ENCODE measurements at places on chromosomes 1 and 21.

DNA sequence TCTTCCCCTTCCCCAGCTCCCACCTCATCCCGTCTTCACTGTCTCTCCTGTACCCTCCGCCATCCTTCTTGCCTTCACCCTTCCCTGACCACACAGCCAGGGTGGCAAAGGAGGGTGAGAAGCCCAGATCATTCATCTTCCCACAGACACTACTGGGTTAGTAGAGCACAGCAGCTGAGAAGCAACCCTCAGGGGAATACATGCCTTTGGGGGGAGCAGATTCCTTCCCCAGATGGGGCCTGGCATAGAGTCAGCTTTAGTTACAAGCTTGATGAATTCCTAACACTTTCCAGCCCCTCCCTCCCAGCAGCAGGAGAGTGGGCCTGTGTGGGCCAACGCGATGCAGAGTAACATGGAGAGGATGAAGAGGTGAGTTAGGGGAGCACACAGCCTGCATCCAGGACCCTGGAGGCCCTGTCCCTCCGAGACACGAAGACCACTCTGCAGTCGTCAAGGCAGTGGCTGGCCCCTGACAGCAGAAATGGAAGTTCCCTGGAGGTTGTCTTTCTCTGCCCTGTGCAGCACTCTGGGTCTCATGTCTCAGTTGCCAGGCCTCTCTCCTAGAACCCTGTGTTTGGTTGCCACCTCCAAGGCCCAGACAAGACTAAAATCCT lies 8.8 kb upstream of the BTG2 start:
- no peak for DNase-seq

GRCh38 chr1:150015651-150016131 lies 5.2 kb upstream of the OTUD7B start:
- no peak for DNase-seq

DNA sequence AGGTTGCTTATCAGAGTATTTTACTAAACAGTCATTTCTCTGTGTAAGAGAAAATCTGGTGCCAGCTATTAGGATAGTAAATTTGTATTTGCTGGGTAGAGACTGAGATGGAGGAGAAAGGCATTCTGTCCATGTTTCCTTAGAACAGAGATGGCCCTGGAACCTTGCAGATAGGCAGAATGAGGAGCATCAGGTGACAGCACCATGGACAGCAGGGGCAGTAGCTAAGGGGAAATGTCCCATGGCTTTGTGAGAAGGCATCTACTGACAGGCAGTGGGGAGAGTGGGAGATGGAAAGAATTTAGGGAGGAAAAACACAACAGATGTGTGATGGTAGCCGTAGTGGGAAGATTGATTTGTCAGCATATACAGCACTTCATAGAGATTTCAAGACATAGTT lies 105.0 kb downstream of the PRRX1 start:
- DNase-seq = no peak

DNA sequence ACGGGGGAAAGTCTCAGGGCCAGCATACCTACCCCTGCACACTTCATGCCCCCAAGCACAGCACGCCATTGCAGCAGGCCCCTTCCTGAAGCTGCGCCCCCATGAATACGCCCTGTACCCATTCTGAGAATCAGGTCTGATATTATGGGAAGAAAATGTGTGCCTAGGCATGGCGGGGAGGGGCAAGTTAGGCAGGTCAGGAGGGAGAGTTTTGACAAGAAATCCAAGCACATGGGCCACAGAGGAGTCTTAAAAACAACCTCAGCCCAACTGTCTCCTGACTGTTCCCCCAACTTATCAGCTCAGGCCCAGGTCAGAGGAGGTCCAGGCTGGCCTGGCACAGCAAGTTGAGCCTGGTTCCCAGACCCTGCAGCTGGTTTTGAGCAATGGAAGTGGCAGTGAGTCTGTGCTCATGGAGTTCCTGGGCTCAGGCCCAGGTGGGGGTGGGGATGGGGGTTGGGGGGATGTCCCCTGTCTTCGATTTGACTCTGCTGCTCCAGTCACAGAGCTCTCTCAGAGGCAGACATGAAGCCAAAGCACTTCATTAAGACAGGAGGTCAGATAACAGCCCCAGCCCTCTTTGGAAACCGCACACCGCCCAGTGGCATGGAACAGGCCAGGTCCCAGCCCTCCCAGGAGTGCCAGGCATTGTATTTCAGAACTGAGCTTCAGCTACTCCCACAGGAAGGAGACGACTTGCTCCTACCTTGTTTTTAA lies 20.6 kb upstream of the BCAR3 start:
- DNase-seq = no peak

DNA sequence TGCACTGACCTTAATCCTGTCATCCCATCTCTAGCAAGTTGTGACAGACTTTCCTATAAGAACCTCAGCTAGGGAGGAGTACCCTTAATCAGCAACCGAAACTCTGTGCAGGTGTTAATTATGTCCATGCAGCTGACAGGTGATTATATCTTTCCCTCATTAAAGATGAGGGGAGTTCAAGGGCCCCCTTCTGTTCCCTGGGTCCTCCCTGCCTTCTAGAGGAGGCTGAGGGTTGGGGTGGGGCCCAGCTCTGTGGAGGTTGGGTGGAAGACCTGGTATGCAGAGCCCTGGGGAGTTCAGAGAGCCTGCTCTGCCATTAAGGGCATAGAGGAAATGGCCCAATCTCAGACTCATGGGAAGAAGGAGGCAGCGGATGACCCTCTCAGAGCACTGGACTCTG lies 35.6 kb upstream of the CRNN start:
- no peak for DNase-seq

GRCh38 chr1:84913555-84913892 lies 20.5 kb upstream of the LPAR3 start:
- no peak for DNase-seq

GRCh38 chr1:91575909-91576519 lies 75.4 kb downstream of the CDC7 start:
- no peak for DNase-seq

- no peak for DNase-seq
Measured at GRCh38 chr1:204937901-204938300, 67.2 kb downstream of the NFASC start.

DNA sequence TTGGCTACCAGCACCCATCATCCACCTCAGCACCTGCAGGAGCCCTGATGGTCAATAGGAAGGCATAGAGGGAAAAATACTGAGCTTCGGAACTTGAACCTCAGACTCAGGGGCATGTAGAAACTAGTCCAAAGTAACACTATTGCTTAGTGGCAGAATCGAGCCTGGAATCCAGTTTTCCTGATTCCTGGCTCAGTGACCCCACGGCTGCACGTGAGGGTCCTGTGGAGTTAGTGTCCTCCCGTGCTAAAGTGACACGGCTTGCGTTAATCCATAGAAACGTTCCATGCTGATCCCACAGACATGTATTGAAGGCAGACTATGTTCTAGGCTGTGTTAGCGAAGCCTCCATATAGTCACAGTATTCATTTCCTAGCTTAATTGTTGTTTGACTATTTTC lies 747.0 kb upstream of the TPTE start:
- no peak for DNase-seq

DNA sequence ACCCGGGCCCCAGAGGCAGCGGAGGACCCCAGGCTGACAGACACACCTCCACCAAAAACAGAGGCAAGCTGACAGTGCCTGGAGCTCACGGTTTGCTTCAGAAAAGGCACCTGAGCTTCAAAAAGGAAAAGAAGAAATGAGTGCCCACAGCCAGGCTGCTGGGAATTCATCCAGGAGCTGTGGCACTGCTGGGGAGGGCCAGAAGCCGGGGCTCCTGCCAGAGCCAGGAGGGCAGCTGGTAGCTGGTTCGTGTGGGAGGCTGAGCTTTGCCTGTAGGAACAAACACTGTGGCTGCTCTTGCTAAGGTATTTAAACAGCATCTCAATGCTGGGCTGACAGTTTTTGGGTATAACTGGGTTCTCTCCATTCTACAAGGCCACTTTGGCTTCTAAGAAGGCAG lies 19.5 kb downstream of the KCNJ6 start:
- no peak for DNase-seq

GRCh38 chr1:50110656-50111055 lies 1.9 kb downstream of the ELAVL4 start:
- no peak for DNase-seq

DNA sequence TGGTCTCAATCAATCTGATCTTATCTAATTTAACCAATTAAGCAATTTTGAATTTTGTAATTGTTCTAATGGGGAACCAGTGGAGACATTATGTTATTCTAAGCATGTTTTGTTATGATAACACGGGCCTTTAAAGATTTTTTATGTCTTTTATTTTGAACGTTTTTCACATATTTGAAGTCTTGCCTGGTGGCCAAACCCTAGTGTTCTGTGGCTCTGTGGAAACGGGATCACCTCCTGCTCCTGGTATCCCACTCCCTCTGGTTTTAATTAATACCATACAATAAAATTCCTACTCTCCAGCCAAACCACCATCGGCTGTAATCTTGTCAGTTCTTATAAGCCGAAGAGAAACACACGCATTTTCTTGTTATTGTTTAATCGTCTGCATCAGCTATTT lies 22.9 kb upstream of the LMO4 start:
- no peak for DNase-seq

- DNase-seq = no peak
Measured at GRCh38 chr1:44503625-44504024, 98.6 kb downstream of the RNF220 start.

- peak; percentile 74 for DNase-seq
Measured at GRCh38 chr1:154760469-154760933, 109.6 kb downstream of the KCNN3 start.

DNA sequence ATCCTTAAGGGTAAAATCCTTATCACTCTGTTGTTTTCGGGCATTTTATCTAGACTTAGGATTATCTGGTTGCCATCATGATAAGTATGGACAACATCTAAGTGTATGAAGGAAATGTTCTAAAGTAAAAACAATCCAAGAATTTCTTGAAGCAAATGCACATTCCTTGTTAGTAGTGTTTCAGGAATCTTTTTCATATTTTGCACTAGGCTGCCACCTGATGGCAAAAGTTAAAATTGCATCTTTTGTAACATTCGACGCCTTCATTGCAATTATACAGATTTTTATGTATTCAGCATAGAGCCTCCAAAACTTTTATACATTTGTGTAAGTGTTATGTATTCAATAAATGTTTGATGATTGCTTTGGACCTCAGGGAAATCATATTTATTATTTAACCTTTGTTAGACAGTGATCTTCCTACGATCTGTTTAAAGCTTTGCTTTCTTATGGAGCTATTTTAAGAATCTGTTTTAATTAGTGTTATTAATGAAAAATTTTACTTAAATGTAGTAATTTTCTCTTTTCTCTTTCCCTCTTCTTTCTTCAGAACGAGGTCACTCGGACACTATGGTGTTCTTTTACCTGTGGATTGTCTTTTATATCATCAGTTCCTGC lies 49.4 kb upstream of the KIAA1614 start:
- DNase-seq = no peak

DNA sequence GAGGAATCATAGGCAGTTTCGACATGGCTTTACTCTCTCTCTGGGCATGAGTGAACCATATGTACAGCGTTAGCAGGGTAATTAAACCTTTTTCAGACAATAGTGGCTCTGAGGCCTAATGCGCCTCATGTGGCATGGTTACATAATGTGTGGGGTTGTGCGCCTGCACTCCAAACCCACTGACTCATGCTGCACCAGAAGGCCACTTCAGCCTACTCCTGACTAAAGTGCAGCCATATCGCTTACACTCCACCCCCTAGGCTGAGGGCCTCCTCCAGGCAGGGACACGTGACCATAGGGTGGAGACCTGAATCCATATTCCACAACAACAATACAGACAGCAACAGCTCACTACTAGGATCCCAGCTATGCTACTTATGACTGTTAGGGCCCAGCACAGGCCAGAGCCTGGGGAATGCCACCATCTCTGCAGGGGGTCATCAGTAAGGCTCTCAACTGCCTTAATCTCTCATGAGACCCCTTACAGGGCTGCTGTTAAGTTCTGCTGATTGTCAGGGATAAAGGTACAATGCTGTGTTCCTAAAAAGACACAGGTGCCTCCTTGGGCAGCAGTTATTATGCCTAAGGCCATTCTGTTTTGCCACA lies 13.4 kb upstream of the ODF2L start:
- no peak for DNase-seq

DNA sequence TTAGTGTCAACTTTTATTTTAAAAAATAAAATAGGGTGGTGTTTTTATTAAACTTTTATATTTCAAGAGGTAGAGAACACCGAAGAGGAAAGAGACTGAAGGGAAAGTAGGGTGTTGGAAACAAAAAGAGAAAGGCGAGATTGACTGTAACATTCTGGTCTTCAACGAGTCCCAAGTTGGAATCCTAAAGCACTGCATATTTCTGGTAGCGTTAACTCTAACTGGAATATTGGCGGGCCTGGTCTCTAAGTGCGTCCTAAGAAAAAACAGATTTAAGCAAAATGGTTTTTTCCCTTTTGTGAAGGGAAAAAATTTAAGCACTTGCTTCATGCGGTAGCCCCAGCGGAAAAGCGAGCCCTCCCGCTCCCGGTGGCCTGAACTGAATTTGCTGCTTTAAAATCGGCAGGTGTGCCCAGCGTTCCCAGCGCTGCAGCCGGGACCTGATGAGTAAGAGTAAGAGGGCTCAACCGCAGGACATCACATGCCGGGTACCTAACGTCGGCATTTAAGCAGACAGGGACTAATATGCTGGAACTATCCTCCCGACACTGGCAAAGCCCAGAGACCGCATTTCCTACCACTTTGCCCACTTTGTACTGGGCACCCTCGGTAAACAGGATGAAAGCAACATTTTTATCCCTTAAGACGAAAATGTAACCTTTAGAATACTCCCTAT lies 30.5 kb upstream of the NFIA start:
- DNase-seq = no peak

- peak; percentile 31 for DNase-seq
Measured at GRCh38 chr1:9426291-9426711, 113.0 kb upstream of the SLC25A33 start.

GRCh38 chr21:45695086-45695485 lies 51.6 kb downstream of the PCBP3 start:
- DNase-seq = no peak

DNA sequence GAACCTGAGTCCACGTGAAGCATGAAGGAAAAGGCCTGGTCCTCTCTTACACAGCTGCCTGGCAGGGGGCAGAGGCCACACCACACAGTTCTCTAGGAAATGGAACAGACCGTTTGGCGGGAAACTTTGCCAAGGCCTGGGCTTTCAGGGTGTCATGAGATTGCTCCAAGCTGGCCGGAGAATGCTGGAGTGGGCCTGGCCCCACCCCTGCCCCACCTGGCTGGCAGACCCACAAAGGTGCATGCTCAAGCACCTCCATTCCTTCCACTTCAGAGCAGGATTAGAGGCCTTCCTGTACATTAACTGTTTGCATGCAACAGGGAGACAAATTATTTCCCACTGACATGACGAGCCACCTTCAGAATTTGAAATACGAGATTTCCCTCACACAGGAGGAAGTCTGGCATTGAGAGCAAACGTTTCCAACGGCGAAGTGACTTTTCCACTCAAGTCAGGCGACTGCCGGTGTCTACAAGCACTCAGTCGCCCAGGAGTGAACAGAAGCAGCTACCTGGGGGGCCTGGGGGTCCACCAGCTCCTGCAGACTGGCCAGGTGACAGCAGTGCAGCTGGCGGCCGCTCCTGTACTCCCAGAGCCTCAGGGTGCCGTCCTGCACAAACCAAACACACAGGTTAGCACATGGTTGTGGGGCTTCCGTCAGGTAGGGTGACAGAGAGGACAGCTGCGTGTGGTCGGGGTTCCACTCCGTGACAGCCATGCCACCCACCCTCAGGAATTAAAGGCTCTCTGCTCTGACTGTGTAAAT lies 24.0 kb downstream of the WDR4 start:
- no peak for DNase-seq

GRCh38 chr1:168085401-168085872 lies 51.3 kb downstream of the GPR161 start:
- DNase-seq = no peak
